ENCODE measurements at places on chromosomes 16 and 17.

- DNase-seq: no peak
These were observed 172.3 kb downstream of the C16orf78 start for GRCh38 chr16:49545741-49546448.

- DNase-seq: no peak
These were observed 199.1 kb downstream of the HS3ST3B1 start for GRCh38 chr17:14499976-14500375.

DNA sequence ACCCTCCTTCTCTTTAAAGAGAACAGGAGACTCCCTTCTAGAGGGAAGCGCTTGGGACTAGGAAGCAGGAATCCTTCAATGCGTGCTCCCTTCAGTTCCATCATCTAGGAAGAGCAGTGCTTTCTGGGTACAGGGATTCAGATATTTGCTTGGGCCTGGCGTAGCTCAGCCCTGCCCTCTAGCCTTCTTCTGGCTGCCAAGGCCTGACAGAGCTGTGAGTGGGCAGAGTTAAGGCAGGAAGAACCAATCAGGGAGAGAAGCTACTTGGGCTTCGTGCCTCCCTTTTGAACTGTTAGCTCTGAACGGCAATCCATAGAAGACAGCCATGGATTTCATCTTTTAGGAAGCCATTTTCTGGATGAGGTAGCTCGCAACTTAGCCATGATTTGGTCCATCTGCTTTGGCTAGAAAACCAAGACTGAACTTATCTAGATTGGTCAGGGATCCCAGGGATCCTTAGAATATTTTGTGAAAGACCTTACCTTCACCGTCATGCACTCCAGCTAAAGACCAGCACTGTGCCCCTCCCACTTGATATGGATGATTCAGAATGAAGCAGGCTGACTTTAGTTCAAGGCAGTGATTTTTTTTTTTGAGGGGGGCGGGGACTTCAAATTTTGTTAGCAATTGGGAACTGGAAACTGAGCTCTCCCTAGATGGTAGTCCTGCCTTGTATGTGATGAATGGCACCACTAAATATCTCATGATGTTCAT, 2.5 kb upstream of the CORO6 start:
- no peak for DNase-seq

DNA sequence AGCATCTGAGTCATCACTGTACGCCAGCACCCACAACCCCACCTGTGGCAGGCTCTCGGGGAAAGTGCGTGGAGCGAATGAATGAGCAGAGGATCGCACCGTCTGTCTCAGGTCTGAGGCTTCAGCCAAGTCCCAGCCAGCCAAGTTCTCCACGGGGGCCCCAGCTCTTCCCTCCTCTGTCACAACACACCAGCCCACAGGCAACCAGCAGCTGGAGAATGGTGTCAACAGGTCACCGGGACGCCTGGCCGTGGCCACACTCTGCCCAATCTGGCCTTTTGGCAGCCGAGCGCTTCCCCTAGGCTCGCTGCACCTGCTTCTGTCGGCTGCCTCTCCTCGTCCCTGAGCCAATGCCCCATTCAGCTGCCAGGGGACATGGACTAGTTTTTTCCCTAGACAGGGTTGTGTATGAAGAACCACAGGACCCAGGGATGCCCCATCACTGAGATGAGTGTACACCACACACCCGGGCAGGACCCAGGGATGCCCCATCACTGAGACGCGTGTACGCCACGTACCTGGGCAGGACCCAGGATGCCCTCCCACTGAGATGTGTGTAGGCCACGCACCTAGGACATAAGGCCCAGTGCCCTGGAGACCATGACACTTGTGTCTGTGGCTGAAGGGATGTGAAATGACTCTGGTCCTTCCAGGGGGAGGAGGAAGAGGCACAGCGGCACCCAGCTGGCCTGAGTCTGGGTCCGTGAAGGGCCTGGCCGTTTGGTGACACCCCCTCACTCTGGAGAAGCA, 52.8 kb downstream of the ABR start:
- no peak for DNase-seq

DNA sequence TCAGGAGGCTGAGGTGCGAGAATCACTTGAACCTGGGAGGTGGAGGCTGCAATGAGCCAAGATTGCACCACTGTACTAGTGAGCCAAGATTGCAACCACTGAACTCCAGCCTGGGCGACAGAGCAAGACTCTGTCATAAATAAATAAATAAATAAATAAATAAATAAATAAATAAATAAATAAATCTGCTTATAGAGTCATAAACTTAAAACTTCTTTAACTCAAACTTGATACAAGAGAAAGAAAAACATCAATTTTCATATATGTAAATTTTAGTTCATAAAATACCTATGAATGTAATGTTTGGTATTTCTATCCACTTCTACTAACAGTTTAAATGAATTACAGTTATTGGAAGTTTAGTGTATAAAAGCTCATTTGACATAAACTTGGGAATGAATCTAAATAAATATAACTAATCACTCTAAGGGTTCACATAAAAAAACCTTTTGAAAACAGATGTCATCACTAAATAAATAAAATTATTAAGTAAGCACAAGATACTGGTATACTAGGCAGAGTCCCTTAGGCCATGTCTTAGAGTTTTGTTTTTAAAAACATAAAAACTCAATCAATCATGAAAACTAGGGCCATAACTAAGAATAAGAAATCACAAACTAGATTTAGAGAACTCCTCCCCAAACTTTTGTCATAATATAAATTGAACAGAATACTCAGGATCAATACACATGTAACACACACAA, 54.1 kb downstream of the SMURF2 start:
- DNase-seq: no peak

DNA sequence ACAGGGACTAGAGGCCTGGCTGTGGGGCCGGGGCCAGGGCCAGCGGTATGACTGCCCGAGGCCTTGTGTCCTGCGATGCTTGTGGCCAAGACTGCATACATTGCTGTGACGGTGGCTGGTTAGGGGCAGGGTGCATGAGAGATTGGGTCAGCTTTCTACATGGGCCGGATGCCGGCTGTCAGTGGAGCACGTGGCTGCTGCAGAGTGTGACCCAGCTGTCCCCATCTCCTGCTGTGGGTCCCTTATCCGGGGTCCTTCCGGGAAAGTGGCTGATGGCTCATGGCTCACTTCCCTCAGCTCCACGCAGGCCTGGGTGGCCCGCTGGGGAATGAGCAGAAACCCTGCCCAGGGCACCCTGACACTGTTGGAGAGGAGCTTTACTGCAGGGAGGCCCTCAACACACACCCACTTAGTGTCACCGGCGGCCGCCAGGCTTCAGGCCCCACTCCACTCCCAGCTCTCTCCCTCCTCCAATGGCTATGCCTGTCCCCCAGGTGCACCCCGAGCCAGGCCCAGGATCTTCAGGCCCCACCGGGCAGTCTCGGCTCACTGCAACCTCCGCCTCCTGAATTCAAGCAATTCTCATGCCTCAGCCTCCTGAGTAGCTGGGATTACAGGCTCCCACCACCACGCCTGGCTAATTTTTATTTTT, 808 bp upstream of the RGS11 start:
- no peak for DNase-seq

DNA sequence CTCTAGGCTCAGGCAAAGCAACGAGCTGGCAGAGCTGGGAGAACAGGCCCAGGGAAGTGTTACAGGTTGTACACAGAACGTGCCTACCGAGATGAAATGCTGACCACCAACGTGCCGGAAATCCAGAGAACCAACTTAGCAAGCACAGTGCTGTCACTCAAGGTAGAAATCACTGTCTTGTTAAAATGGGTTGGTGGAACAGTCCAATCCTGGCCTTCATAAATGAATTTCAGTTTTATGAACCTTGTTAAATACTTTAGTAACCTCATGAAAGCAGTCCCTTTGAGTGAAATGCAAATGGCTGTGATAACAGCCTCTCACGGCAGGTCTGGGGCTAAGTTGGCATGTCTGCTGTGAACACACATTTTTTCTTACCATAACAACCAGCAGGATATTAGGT, 29.0 kb downstream of the ETV4 start:
- DNase-seq: no peak

DNA sequence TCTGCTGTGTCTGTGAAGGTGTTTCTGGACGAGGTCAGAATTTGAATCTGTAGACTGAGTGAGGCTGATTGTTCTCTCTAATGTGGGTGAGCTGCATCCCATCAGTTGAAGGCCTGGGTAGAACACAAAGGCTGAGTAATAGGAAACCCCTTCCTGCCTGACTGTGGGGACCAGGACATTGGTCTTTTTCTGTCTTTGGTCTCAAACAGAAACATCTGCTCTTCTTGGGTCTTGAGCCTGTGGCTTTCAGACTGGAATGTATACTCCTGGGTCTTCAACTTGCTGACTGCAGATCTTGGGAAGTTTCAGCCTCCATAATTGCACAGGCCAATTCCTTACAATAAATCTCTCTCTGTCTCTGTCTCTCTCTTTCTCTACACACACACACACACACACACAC, 19.6 kb upstream of the LRRC75A start:
- no peak for DNase-seq

GRCh38 chr17:42098730-42099399, 592 bp upstream of the ZNF385C start:
- DNase-seq: no peak

DNA sequence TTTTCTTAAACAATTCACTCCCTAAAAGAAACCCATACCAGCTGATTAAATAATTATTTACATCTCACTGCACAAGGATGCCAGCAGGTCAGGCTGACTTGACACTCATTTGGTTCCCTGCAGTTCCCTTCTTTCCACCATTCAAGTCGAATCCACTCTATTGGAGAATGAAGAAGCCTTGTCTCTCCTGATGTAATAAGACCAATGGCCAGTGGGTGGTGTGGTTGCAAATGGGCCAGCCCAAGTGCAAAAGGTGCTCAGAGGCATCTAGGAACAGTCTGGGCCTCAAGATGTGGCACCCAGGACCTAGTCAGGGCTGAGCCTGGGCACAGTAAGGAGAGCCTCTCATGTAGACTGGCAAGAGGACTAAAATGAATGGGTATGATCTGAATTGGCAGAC, 9.3 kb downstream of the C16orf78 start:
- peak; percentile 0 for DNase-seq

DNA sequence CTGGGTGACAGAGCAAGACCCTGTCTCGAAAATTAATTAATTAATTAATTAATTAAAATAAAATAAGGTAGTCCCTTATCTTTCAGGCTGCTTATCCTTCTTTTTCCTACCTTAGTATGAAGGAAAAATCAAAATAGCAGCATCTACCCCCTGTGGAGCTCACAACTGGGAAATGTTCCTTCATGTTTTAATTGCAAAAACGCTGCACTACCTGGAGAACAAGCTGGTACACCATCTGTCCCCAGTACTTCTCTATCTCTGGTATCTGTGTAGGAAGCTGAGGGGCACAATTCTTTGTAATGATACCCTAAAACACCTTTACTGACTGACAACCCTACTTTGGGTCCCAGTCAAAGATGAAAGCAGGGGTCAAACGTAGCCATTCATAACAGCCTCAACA, 55.1 kb upstream of the MNT start:
- no peak for DNase-seq

GRCh38 chr16:48511071-48511540, 98.9 kb downstream of the N4BP1 start:
- DNase-seq: no peak

DNA sequence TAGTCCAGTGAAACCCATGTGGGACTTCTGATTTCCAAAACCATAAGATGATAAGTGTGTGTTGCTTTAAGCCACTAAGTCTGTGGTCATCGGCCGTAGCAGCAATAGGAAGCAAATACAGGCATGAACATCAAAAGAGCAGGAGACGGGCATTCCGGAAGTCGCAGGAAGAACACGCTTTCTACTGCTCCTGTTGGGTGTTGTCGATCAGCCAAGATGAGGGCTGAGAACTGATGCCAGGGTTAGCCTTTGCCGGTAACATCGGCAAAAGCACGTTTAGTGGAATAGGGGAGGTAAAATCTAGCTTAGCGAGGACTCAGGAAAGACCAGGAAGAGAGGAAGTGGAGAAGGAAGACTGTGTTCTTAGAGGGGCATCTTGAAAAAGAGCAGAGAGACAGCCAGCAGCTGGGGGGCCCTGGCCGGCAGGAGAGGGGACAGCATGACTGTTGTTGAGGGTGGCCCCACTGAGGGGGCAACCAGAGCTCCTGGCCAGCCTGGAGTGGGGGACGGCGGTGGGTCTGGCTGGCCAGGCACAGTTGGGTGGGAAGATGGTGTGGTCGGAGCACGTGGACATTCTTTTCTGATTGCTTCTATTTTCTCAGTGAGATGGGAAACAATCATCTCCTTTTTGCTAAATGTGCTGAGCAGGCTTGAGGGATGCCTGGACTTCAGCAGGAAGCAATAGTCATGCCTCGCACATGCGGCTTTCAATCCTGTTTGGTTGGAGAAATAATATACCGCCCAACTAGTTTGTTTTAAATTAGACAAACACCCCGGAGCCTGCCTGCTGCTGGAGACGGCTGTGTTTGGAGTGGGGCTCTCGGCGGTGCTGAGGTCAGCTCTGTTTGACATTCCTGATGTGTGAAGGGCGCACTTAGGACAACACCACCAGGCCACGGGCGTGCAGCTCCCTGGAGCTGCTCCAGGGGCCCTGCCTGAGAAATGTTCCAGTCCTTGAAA, 109.9 kb downstream of the METRNL start:
- no peak for DNase-seq

- peak; percentile 5 for DNase-seq
These were observed 80.0 kb downstream of the MARCHF10 start for GRCh38 chr17:62727916-62728672.

DNA sequence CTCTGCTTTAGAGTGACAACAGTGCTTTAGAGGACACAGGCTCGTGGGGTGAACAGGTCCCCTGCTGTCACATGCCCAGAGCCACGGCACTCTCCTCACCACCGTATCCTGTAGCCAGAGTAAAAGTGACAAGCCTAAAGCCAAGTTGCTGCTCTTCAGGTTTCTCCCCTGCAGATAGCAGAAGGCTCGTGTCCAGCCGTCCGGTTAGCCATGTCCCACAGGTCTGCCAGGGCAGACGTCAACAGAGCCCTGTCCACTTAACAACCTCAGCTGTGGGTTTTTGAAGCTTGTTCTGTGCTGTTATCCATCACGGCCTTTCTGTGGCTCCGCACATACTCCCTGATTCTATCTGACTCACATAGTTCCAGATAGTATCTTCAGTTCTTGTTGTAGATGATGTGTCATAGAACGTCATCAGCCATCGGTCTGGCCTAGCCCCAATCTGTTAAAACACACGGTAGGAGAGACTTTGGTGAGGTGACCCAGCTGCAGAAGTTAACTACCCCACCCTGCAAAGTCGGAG, 100.7 kb downstream of the SOCS1 start:
- no peak for DNase-seq

- no peak for DNase-seq
These were observed 59.2 kb downstream of the PLD6 start for GRCh38 chr17:17146786-17147406.

- DNase-seq: no peak
These were observed 4.1 kb downstream of the HS3ST6 start for GRCh38 chr16:1914084-1914608.
